Activated effector memory CD4-positive, alpha-beta T cell treated with anti-CD3 and anti-CD28 coated beads, Interleukin-2, amount 50 U/mL, for 16 hours (primary cell): ENCODE measurements at places on chromosomes 1 and 21.
A peak's percentile ranks its signal among the peaks of the same experiment; 100 is the strongest.

DNA sequence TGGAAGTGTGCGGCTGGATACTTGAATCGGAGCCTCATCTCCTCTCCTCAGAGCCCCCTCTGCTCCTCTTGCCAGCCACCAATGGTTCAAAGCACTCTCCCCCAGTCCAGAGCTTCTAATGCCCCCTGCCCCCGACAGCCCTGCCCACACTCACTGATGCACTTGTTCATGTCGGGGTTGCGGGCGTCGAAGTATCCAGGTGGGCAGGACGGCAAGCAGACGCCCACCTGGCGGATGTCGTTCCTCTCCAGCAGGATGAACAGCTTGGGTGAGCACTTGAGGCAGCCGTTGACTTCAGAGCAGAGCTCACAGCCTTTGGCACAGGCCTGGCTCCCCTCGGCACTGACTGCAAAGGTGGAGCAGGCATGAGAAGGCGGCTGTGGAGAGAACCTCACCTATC is 18.4 kb downstream of the RSPO1 start:
- no peak for DNase-seq

- DNase-seq: no peak
Observed at GRCh38 chr1:240109920-240110636, 18.4 kb downstream of the FMN2 start.

- DNase-seq: no peak
Observed at GRCh38 chr1:218496561-218496960, 151.4 kb downstream of the TGFB2 start.

DNA sequence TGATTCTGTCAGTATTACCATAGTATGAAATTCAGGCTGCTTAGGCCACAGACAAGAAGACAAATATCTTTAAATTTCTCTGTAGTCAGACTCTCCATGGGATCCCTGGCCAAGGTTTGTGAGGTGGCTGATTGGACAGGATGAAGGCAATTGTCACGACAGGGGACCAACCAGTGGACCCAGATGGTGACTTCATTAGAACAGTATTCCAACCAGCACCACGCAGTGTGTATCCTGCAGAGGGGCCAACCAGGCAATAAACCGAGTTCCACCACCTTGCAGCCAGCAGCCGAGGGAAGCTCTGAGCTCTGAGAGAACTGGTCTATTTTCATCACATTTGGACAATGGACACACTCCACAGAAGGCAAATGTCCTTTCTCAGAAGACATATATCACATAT is 16.1 kb downstream of the DSCAM start:
- no peak for DNase-seq

DNA sequence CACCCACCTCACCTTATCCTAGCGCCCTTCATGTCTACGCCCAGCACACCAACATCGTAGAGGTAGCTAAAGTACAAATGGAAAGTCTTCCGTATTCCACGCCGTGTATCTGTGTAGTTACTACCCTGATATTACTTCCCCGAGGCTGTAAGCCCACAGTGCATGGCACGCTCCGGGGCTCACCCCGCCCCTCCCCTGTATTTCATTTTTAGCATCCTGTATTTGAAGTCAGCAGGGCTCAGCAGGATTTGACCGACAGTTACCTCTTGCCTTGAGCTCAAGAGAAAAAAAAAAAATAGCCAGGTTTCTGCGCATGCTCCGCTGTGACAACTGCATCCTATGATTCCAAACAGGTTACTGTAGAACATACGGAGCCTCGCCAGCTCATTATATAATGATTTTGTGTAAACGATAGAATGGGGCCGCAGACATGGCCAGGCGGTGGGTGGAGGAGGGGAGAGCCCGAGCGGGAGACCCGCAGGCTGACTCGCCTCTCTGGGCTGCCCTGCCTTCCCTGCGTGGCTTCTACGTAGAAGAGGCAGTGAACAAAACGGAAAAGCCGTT is 1.3 kb downstream of the ABCG1 start:
- peak; percentile 85 for DNase-seq

DNA sequence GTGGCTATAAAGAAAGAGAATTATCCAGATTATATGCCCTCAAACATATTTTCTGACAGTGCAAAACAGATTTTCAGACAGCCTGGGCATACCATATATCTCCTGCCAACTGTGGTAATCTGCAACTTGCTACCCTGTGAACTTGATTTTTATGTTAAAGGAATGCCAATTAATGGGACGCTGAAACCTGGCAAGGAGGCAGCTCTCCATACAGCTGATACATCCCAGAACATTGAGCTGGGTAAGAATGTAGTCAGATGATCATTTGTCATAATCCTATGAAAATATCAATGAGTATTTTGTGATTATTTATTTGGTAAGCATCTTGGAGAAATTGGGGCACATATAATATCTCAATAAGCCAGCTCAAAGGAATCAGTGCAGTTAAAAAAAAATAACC is 124.2 kb downstream of the VPS13D start:
- no peak for DNase-seq
